ENCODE measurements at places on chromosomes 5 and 9.

DNA sequence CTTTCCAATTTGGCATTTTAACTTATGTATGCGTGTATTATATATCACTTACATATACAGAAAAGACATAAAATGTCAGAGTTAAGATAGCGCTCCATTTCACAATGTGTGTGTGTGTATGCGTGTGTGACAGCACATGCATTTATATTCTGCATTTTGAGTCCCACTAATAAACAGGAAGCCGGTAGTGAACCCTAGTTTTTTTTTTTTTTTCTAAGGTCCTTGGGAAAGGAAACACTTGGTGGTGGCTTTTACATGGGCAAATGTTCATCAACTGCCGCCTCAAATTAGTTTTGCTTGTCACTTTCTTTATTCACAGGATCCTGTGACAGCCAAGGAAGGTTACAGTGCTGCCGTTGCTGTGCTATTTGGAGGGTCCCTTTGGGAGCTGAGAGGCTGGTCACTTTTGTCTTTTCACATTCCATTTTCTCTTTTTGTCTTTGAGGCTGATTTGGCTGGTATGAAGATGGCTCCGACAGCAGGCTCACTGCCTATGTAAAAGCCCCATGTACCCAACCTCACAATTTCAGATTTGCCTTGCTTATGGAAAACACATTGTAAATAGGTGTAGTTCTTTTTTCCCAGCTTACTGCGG is 298.9 kb downstream of the CSNK1G3 start:
- H3K36me3 ChIP-seq = no peaks in the 10 kb centered on the region
- no peak overlapping the region for H3K27ac ChIP-seq
- no peak for DNase-seq
- no peak overlapping the region for H3K4me3 ChIP-seq

GRCh38 chr5:8751971-8752370 is 793.9 kb downstream of the SEMA5A start:
- no peaks in the 10 kb centered on the region for H3K27me3 ChIP-seq
- no peaks in the 10 kb centered on the region for H3K36me3 ChIP-seq
- no peak for DNase-seq
- no peak overlapping the region for H3K27ac ChIP-seq
- no peaks in the 10 kb centered on the region for H3K4me1 ChIP-seq
- H3K4me3 ChIP-seq = no peak overlapping the region

DNA sequence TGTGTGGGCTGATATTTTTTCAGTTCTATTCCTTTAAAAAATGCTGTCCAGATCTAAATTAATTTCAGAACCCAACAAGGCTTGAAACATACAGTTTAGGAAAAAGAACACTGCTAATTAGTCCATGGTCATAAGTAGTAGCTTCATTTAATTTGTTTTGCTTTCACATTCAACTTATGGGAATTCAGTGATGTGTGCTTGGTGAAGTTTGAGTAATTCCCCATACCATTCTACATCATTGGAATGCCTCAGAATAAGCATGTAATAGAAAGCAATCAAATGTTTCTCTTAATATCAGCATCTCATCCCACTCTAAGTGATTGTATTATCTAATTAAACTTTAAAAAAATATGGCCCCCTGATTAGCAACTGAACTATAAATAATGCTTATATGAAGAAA is 2.7 kb downstream of the CNTLN start:
- H3K27ac ChIP-seq = no peak overlapping the region
- no peak for DNase-seq
- H3K36me3 ChIP-seq = no peaks in the 10 kb centered on the region
- H3K4me1 ChIP-seq = peaks cover 3% of the 10 kb centered on the region
- no peak overlapping the region for H3K4me3 ChIP-seq
- no peaks in the 10 kb centered on the region for H3K27me3 ChIP-seq

DNA sequence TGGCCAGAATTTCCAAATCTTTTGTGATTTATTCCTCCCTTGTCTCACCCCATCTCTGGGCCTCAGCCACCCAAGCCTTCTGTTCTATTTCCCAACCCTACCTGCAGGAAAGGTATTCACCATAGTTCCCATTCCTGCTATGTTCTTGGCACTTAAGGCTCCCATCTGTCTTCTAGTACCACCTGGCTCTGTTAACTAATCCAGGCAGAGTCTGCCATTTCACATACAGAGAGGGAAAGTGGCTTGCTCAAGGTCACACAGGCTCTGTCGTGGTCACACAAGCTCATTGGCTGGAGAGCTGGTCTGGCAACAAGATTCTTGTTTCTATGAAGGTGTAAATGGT is 35.2 kb downstream of the COL27A1 start:
- H3K27ac ChIP-seq = no peak overlapping the region
- H3K4me3 ChIP-seq = no peak overlapping the region
- H3K36me3 ChIP-seq = no peaks in the 10 kb centered on the region
- DNase-seq = no peak

DNA sequence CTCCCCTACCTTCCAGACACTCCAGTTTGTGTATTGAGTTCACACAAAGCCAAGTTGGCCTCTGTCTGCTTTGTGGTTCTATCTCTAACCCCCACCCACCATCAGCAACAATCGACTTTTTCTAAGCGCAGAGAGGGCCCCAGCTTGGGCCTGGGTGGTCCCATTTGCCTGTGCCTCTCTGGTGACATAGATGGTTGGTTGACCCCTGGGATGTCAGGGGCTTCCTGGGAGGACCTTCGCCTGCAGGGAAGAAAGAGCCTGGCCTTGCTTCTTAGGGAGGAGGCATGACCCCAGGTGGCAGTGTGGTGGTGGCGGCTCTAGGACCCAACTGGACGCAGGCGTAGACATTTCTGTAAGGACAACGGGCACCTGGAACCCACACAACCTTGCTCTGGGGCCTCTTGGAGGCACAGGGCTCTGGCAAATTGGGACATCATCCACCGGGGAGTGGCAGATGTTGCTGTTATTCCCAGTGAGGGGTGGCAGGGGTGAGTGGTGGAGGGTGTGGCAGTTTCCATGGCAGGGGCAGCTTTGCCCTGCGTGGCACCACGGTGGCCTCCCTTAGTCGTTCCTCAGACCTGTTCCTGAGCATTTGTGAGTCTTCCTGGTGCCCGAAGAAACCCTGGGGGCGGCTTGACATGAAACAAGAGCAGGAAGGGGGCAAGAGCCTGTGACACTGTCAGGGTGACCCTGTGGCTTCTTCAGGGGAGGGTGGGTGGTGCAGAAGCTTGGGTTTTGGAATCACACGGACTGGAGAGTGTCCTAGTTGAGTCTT is 171.0 kb upstream of the IER5L start:
- peaks cover 2% of the 10 kb centered on the region for H3K36me3 ChIP-seq
- peaks cover 9% of the 10 kb centered on the region for H3K27me3 ChIP-seq
- no peak for DNase-seq
- no peak overlapping the region for H3K4me3 ChIP-seq
- H3K27ac ChIP-seq = no peak overlapping the region
- H3K4me1 ChIP-seq = peaks cover 8% of the 10 kb centered on the region

DNA sequence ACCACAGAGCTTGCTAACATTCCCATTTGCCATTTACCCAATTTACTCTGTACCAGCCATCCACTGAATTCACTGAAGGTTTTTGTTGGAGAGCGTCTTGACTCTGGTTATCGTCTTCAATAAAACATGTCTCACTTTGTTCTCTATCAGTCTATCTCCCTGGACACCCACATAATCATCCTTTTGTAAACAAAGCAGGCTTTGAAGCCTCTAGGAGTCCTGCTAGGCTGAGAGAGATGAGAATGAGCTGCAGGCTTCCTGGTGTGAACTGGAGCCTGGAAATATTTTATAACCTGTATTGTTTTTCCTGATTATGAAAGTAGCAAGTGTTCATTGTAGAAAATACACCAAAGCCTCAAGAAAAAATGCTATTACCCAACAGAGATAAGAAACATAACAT is 140.6 kb upstream of the ZNF366 start:
- no peak for DNase-seq
- no peaks in the 10 kb centered on the region for H3K36me3 ChIP-seq

GRCh38 chr5:5617024-5617423 is 194.5 kb downstream of the ICE1 start:
- H3K27ac ChIP-seq = no peak overlapping the region
- H3K4me1 ChIP-seq = no peaks in the 10 kb centered on the region
- H3K4me3 ChIP-seq = no peak overlapping the region
- H3K27me3 ChIP-seq = peaks cover 15% of the 10 kb centered on the region
- no peaks in the 10 kb centered on the region for H3K36me3 ChIP-seq

- no peak overlapping the region for H3K27ac ChIP-seq
- H3K36me3 ChIP-seq = no peaks in the 10 kb centered on the region
- H3K27me3 ChIP-seq = no peaks in the 10 kb centered on the region
- no peak overlapping the region for H3K4me3 ChIP-seq
- H3K4me1 ChIP-seq = no peaks in the 10 kb centered on the region
- no peak for DNase-seq
Observed at GRCh38 chr5:148020257-148020988, 43.4 kb upstream of the SPINK5 start.

DNA sequence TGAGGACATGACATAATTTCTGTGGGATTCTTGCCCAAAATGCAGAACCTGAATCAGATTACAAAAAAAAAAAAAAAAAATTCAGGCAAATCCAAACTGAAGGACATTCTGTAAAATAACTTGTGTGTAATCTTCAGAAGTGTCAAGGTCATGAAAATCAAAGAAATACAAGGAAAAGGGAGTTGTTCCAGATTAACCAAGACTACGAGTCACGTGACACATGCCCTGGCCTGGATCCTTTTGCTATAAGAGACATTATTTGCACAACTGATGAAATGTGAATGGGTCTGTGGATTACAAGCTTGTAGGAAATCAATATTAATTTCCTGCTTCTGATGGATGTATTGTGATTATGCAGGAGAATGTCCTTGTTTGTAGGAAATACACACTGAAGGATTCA is 216.8 kb upstream of the NFIL3 start:
- no peaks in the 10 kb centered on the region for H3K27me3 ChIP-seq
- H3K4me1 ChIP-seq = no peaks in the 10 kb centered on the region
- H3K36me3 ChIP-seq = peaks cover 2% of the 10 kb centered on the region
- H3K4me3 ChIP-seq = no peak overlapping the region

DNA sequence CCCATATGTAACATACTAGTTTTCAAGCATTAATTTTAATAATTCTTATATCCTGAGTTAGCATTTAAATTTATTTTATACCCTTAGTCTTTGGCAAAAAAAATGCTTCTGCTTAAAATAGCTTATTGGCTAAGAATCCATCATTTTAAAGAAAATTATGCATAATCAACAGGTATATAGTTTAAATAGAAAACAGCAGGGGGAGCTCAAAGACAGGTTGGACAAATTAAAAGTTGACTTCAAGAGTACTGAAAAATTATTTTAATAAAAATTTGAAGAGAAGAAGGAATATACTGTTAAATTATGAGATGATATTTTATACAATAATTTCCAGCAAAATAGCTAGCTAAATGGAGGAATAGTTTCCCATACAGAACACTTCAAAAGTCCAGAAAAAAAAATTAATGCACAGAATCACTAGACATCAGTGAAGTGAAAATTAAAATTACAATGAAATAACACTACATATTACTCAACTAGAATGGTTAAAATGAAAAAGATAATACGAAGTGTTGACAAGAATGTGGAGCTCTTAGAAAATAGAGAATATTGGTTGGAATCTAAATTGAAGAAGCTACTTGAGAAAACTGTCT is 387.1 kb downstream of the PDE4D start:
- no peak overlapping the region for H3K4me3 ChIP-seq
- H3K4me1 ChIP-seq = no peaks in the 10 kb centered on the region
- no peak overlapping the region for H3K27ac ChIP-seq

- DNase-seq = no peak
- no peak overlapping the region for H3K27ac ChIP-seq
- H3K27me3 ChIP-seq = no peaks in the 10 kb centered on the region
- no peaks in the 10 kb centered on the region for H3K36me3 ChIP-seq
- H3K4me3 ChIP-seq = no peak overlapping the region
Observed at GRCh38 chr5:67538855-67539506, 342.4 kb upstream of the CD180 start.

DNA sequence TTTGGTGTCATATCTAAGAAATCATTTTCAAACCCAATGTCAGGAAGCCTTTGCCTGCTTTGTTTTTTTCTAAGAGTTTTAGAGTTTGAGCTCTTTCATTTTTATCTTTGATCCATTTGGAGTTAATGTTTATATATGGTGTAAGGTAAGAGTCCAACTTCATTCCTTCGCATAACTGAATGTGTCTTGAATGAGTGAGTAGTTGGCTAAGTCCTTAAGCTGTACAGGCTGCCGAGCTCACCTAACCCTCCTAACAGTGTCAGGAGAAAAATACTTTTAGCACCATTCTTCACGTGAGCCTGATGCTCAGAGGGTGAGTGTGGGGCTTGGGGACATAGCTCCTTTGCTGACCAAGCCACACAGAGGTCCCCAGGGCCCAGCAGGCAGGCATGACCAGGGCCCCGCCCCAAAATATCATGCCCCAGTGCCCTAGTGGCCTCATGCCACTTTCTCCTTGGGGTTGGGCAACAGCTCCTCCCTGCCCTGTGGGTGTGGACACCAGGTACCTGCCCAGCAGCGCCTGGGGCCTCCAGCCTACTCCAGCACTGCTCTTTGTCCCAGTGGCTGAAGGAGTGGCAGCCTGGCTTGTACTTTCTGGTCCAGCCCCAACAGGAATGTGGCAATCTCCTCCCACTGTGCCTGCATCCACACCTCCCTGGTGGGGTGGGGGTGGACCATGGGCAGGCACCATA is 17.2 kb downstream of the PPARGC1B start:
- peaks cover 4% of the 10 kb centered on the region for H3K36me3 ChIP-seq
- no peak overlapping the region for H3K4me3 ChIP-seq
- H3K4me1 ChIP-seq = peaks cover 22% of the 10 kb centered on the region
- H3K27me3 ChIP-seq = no peaks in the 10 kb centered on the region
- DNase-seq = no peak

- H3K4me3 ChIP-seq = no peak overlapping the region
- peaks cover 18% of the 10 kb centered on the region for H3K4me1 ChIP-seq
Observed at GRCh38 chr9:37447111-37447510, 18.1 kb downstream of the ZBTB5 start.

GRCh38 chr9:4375424-4376200 is 75.7 kb upstream of the GLIS3 start:
- DNase-seq = no peak
- peaks cover 47% of the 10 kb centered on the region for H3K27me3 ChIP-seq
- no peak overlapping the region for H3K27ac ChIP-seq
- no peak overlapping the region for H3K4me3 ChIP-seq
- H3K4me1 ChIP-seq = peaks cover 2% of the 10 kb centered on the region

GRCh38 chr5:73302797-73303147 is 129.8 kb downstream of the TMEM174 start:
- no peak overlapping the region for H3K27ac ChIP-seq
- H3K4me1 ChIP-seq = peaks cover 16% of the 10 kb centered on the region
- no peak overlapping the region for H3K4me3 ChIP-seq

- H3K4me1 ChIP-seq = peaks cover 2% of the 10 kb centered on the region
- no peak overlapping the region for H3K27ac ChIP-seq
- H3K36me3 ChIP-seq = no peaks in the 10 kb centered on the region
- no peak overlapping the region for H3K4me3 ChIP-seq
- peaks cover 36% of the 10 kb centered on the region for H3K27me3 ChIP-seq
Observed at GRCh38 chr9:84145780-84146179, 165.2 kb downstream of the RMI1 start.

DNA sequence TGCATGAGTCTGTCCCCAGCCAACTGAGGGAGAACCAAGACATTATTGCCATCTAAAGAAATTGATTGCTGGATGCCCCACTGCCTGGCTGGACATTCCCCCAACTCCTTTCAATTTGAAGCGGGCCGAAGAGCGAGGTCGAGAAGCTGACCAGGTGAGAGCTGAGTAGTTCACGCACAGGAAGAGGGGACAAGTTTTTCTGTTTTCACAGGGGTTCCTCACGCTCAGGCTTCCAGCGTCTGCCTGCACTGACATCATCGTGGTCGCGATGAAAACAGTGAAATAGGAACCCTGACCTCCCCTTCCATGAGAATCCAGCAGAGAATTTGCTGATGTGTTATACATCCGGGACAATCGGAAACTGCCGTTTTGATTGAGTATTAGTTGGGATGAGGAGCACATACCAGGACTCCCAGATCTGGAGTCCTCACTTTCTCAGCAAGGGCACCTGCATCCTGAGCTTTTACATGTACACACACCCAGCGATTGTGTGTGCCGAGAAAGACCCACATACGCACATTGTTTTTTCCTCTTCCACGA is 3.1 kb upstream of the DMRT3 start:
- peaks cover 71% of the 10 kb centered on the region for H3K27me3 ChIP-seq
- peaks cover 6% of the 10 kb centered on the region for H3K4me1 ChIP-seq
- H3K27ac ChIP-seq = no peak overlapping the region
- H3K4me3 ChIP-seq = peak overlapping the region; percentile 44

Data from T-helper 17 cell (primary cell).